Fibroblast of skin of left quadriceps (primary cell): ENCODE measurements at places on chromosomes 6 and 20.
A peak's percentile ranks its signal among the peaks of the same experiment; 100 is the strongest.

DNA sequence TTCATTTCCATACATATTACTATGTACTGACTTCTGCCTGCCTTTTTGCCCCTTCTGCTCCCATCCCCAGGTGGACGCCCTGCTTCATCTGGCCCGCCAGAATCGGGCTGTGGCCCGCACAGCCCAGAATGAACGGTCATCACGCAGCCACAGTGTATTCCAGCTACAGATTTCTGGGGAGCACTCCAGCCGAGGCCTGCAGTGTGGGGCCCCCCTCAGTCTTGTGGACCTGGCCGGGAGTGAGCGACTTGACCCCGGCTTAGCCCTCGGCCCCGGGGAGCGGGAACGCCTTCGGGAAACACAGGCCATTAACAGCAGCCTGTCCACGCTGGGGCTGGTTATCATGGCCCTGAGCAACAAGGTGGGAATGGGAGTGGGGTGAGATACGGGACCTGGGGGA is 4.7 kb upstream of the PHF1 start:
- no peak for DNase-seq

- DNase-seq = no peak
These were observed 113.9 kb downstream of the SLC16A10 start for GRCh38 chr6:111201244-111201554.

DNA sequence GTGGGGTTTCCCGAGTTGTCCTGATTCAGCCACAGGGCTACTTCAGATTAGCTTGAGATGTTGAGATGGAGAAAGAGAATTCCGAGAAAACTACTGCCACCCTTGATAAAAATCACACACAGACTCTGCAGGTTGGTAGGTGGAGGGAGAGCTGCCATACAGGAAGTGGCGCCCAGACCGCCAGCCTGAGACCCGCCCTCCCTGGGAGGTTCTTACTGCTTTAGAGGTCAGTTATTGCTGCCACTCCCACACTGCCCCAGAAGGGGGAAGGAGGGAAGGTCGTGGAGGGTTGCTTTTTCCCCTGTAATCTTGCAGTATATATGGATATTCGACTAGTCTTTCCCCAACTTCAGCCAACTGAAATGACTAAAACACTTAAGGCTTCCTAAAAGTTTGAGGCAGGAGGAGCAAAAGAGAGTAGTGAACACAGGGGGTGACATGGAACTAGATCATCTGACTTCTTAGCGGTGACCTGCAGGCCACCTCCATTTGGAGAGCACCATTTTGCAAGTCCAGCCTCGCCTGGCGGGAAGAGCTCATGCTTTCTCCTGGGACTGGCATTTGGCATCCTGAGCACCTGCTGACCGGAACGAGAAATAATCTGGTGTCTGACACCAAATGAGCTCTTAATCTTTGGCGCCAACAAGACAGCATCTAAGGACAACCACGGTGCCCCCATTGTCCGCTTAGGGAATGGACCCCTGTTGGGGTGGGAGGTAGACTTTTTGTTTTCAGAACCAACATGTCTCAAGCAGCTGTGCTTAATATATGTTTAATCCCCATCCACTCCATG is 35.7 kb upstream of the SLC22A1 start:
- DNase-seq = no peak

GRCh38 chr6:52576392-52577021 is 353 bp downstream of the TRAM2 start:
- DNase-seq = no peak

DNA sequence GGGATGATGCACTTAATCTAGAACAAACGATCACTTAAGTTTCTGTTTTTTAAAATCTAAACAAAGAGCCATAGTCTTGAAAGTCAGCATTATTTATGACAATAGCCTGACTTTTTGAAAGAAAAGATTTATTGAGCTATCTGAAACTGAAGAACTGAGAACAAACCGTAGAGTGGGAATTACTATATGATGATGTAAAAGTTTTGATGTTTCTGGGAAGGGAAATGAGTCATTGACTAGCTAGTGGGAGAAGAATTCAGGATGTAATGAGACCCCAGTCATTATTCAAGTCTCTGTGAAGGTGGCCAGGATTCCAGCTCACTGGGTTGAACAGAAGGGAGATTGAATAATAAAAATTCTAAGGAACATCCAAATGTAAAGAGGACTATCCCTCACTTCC is 83.4 kb upstream of the FABP7 start:
- peak; percentile 82 for DNase-seq

DNA sequence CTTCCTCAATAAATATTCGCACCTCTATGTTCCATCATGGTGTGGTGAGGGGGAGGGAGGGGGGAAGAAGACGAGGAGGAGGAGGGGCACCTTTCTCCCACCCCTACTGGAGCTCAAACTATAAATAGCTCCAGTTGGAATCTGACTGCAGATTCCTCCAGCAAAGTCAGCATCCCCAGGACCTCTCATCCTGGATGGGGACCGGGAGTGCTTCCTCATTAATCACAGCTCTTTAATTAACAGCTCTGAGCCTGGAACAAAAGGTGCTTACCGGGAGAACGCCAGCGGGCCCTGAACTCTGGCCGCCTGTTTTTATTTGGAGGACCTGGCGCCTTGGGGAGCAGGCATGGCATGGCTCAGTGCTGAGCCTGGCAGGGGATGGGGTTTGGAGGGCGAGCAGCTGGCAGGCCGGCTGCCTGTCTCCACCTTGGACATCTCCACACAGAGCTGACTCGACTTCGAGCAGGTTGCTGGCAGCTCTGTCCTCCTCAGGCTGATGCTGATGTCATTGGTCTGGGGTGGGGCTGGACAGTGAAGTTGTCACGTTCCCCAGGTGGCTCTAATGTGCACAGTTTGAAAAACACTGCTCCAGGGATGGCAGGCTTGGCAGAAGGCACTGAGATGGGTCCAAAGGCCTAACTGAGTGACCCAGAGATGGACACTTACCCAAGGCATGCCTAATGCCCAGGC is 180.4 kb downstream of the DHX35 start:
- no peak for DNase-seq

DNA sequence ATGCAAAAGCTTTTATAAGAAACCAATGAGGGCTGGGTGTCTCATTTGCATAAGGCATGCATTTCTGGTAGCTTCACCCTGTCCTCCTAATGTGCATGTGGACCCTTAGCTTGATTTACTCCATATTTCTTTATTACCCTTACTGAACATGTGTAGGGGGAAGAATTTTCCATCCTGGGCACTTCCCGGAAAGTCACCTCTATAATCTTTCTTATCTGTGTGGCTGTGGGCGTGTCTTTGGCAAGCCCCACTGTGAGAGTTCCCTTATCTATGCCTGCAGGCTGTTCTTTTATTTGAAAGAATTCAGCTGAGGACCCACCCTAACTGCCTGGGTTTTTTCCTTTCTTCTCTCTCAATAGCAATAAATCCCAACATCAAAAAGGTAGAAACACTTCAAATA is 627.8 kb downstream of the DOK5 start:
- no peak for DNase-seq

DNA sequence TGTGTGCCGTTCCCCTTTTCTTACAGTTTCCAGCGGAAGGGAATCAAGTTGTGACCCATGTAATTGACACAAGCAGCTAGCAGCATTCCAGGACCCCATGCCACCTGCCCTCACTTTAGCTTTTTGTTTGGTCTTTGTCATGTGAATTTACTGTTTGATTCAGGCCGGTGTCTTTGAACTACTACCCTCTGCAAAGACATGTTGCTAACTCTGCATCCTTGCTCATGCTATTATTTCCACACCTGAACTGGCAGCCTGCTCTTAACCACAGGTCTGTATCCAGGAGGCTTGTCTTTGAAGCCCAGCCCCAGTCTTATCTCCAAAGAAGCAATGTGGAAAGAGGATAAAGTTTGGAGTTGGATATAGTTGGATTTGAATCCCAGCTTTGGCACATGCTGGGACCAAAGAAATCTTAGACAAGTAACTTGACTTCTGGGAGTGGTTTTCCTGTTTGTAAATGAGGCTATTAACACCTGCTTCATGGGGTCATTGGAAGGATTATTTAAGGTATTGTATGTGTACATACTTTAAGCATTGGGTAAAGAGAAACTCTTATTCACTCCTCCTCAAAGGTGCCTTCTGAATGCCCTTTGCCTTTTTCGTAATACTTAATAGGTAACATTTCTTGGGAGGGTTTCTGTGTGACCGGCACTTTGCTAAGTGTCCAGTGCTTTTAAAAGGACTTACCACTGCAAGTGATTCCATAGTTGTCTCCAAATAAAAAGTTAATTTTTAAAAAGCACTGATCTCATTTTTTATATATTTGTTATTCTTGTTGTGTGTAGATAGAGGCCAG is 52.4 kb downstream of the RALY start:
- DNase-seq = no peak

DNA sequence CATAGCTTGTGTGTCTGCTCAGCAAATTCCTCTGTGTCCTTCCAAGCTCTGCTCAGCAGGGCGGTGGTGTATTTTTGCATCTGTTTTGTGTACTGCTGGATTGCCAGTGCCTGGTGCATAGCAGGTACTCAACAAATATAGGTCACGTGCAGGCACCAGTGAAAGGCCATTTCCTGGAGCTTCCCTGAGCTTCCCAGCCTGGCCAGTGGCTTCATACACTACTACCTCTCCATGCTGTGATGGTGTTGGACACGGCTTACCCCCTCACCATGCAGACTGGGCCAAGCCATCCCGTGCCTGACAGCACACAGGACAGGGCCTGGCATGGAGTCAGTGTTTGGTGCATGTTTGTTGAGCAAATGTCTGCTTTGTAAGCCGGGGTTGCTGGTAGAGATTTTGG is 7.7 kb upstream of the PHACTR3 start:
- DNase-seq = no peak
